ENCODE measurements at places on chromosomes 13 and 19. TPM values are rescaled to one million over a fixed set of nuclear protein-coding genes. Genes with fewer than 3 reads are reported as not detected.

GRCh38 chr13:101398191-101398590 lies 18.1 kb downstream of the NALCN start:
- peak; percentile 27 for DNase-seq

DNA sequence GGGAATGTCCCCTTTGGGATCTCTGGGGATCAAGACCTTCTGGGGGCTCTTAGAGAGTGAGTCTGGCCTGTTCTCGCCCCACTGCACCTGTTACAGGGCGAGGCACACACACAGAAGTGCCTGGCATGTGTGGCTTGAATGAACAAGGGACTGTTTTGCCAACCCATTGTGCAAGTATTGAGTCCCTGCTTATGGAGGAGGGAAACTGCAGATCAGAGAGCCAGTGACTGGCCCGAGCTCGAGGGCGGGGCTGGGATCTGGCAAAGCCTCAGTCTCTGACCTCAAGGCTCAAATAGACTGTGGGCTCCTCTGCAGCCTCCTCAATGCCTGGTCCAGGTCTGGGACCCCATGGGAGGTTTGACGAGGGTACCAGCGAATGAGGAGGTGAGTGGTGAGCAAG lies 5.5 kb downstream of the RAVER1 start:
- DNase-seq: no peak

DNA sequence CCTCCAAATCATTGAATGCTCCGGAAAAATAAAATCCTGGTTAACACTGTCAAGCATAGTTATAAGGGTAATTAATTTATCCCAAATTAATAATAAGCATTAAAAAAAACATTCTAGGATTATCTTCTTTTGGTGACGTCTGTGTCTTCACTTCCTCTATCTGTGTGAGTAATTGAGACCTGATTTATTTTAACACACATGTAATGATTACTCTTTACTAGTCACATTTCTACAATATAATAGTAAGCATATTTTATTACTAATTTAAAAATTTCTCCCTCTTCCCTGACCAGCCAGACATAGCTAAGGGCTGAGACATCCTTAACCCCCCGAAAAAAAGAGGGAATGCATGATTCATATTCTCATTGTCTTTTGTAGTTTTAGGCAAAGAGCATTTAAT lies 2.3 kb downstream of the FNDC3A start:
- no peak for DNase-seq

GRCh38 chr19:4714016-4714415 lies 9.6 kb downstream of the DPP9 start:
- no peak for DNase-seq

DNA sequence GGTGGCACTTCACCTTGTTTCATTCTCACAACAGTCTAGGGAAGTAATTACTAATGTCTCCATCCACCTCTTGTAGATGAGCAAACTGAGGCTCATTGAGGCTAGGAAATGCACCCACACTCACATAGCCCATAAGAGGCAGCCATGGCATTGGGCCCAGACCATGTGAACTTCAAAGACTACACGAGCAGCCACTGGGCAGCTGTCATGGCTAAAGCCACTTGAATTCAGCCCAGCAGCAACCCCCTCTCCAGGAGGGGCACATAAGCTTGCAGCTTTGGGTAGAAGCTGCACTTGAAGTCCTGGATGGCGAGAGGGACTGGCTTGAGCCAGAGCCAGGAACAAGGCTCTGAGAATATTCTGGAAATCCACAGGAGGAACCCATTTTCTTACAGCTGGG lies 13.4 kb downstream of the ALOX5AP start:
- DNase-seq: no peak

- DNase-seq: peak; percentile 13
These were observed 43.2 kb downstream of the ZNF571 start for GRCh38 chr19:37551129-37551993.

DNA sequence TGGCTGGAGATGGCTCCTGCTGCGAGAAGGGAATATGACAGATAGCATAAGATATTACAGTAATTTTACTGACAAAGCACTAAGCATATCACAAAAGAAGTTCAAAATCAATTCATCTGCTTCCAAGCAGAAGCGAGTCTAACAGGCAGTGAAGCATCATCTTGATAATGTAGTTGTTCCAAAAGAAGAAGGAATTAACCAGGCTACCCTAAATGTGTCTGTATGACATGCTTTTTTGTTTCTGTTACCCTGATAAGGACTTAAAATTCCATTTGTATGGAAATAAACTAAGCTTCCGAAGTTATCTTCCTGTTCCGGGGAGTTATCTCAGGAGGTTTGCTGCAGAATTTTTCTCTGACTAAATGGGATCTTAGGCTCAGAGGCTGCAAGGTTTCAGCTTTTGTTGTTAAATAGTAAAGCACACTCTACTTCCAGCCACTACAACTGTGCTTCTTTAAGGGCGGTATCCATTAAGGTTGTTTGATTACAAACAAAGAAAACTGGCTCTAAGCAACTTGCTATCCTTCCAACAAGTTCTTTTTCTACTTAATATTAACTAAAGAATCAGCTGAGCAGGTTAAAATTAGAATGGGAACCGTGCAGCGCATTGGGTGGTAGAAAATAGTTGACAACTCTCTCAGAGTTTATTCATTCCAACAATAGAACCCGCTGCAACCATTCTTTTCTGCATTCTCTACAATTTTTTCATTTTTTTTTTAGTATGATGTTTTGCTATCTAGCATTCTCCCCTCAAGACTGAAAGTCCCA lies 607.3 kb downstream of the UQCRFS1 start:
- DNase-seq: no peak

DNA sequence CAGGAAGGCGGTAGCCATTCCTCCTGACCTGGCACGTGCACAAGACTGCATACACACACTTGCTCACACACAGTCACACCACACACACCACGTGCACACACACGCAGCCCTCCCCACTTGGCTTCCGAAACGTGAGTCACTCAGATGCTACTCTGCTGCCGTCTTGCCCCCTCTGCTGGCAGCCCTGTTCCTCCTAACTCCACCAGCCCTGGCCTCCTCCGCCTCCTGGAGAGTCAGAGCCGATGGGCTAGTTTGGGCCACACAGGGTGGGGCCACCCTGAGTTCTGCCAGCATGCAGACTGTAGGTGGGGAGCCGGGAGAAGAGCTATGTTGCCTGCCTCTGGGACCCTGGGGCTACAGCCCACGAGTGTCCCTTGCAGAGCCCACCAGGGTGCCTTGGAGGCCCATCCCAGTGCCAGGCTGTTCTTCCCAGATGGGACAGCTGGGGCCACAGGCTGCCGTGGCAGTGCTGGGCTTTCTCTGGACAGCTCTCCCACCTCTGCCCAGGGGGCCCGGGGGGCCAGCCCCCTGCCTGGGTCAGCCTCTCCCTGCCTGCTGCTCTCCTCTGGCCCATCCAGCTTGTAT lies 12.1 kb downstream of the PIN1 start:
- peak; percentile 38 for DNase-seq

GRCh38 chr13:75326173-75327134 lies 155.5 kb downstream of the TBC1D4 start:
- no peak for DNase-seq

GRCh38 chr19:48648134-48648533 lies 2.1 kb upstream of the CA11 start:
- DNase-seq: no peak

- DNase-seq: peak; percentile 97
These were observed 245.7 kb downstream of the DNAJC15 start for GRCh38 chr13:43269037-43269481.

DNA sequence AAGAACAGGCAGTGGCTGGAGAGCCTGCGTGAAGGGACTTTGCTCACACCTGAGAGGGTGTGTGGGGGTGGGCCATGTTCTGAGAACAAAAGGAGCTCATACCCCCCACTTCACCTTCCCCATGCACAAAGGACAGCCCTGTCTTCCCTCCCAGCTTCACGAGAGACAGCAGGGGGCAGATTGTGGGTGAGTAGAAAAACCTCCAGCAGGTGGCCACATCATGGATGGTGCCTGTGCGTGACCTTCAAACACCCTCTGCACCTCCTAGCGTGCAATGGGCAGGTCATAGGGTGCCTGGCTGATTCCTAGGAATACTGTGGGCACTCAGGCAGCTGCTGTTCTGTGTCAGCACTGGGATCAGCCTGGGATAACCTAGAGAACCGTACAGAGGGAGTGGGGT lies 36.3 kb upstream of the PSG9 start:
- no peak for DNase-seq

NXNL1 gene
- not detected for total RNA-seq

CEACAM19 gene
- 9.4 TPM for total RNA-seq

C3 gene
- total RNA-seq: 157 TPM

Data from renal cortical epithelial cell (primary cell).